ENCODE measurements at places on chromosomes 3 and 15.

DNA sequence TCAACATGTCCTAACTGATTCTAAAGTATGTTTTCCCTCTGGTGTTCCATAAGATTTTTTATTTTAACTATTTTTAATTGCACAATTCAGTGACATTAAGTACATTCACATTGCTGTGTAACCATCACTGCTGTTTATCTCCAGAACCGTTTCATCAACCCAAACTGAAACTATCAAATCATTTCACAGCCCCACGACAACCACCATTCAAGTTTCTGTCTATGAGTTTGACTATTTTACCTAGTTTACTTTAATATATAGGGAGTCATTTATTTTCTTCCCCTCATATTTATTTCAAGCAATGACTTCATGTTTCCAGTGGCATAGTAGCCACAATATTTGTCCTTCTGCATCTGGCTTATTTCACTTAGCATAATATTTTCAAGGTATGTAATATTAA, 8.4 kb downstream of the RTP1 start:
- no peak for DNase-seq

DNA sequence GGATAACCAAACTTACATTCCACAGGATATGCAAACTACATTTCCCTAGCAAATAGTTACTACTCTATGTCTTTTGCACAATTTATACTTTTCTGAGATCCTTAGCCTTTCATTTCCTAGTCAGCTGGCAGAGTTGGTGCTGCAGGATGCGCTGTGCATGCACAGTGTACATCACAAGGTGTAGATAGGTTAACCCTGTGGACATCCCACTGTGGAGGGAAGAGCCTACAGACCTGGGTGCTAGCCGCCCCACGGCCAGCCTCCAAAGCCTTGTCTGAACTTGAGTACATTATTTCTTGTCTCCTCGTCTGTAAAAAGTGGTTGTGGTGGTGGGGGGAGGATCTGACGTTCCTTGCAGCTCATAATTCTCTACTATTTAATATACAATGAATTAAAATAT, 3.5 kb downstream of the TNFSF10 start:
- peak; percentile 39 for DNase-seq

DNA sequence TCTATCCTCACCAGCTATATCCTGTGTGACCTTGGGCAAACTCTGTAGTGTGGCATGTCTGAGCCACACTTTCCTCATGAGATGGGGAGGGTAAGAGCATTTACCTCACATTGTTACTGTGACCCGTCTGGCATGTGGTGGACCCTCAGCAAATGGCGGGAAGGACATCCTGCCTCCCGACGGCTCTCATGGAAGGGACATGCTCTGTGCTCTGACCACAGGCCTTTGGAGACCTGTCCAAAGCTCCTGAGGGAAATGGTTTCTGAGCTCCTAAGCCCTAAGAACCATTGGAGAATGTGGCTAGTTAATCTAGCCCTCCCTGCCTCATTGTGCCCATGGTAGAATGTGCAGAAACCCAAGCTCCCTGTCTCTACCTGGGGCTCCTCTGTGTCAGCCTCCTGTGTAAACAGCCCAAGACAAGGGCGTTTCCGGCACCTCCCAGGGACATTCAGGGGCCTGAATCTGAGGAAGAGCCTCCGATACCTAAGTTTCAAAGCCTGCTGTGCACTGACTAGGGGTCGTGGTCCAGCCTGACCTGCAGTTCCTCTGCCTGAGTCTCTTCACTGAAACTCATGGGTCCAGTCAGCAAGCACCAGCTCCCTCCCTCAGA, 29.0 kb downstream of the XYLB start:
- DNase-seq: no peak

GRCh38 chr3:140022066-140022770, 87.2 kb downstream of the CLSTN2 start:
- no peak for DNase-seq

DNA sequence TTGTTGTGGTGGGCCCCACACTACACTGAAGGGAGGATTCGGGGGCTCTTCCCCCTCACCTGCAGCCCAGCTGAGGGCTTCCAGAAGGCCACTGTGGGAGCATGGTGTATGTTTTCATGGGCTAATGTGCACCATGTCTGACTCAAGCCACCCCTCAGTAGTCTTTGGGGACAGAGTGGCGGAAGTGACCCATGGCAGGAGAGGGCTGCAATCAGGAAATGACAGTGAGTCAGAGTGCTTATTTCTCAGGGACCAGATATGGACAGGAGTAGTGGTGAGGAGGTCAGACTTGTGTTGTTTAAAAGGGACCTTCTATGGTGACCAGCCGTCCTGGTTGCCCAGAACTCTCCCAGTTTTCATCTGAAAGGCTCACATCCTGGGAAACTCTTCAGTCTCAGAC, 32.8 kb upstream of the SLC9A9 start:
- DNase-seq: no peak

GRCh38 chr3:170712798-170713197, 126.9 kb upstream of the SLC7A14 start:
- no peak for DNase-seq

GRCh38 chr3:188283347-188283746, 129.4 kb downstream of the LPP start:
- DNase-seq: no peak

- DNase-seq: no peak
These were observed 220.5 kb downstream of the NECTIN3 start for GRCh38 chr3:111292117-111292516.

DNA sequence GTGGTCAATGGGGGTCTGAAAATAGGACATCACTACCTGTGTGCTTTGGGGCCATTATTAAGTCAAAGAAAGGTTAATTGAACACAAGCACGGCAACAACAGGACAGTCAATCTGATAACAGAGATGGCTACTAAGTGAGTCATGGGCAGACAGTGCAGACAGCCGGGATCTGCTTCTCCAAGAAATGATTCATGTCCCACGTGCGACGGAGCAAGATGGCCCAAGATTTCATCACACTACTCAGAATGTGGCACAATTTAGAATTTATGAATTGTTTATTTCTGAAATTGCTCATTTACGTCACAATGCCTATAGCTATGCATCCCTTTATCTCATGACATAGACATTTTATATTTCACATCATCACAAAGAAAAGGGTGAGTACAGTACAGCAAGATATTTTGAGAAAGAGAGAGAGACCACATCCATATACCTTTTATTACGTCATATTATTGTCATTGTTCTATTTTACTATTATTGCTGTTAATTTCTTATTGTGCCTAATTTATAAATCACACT, 770.6 kb upstream of the NR2F2 start:
- DNase-seq: peak; percentile 89

DNA sequence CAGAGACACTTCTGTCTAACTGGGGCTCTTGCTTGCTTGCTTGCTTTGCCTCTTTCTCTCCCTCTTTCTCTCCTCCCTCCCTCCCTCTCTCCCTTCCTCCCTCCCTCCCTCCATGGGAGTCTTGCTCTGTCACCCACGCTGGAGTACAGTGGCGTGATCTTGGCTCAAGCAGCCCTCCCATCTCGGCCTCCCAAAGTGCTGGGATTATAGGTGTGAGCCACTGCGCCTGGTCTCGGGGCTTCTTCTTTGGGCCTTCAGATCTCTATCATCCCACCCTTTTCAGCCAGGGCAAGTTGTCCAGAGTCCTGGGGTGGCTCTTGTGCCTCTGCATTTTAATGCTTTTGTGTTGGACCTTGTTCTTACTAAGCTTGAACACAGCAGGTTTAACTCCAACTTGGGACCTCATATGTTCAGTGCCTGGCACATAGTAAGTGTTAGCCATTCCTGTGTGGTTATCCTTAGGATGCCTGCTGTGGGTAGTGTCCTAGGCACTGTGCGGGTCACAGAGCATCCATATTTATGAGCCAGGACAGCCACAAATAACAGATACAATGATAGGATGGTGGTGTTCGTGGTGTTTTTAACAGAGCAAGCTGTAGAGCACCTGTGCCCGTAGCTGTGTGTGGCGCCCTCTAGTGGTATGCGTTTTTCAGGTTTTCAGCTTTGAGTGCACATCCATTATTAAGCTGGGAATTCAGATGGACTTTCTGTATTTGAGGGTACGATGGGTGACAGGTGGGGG, 75.1 kb downstream of the CCK start:
- peak; percentile 37 for DNase-seq

DNA sequence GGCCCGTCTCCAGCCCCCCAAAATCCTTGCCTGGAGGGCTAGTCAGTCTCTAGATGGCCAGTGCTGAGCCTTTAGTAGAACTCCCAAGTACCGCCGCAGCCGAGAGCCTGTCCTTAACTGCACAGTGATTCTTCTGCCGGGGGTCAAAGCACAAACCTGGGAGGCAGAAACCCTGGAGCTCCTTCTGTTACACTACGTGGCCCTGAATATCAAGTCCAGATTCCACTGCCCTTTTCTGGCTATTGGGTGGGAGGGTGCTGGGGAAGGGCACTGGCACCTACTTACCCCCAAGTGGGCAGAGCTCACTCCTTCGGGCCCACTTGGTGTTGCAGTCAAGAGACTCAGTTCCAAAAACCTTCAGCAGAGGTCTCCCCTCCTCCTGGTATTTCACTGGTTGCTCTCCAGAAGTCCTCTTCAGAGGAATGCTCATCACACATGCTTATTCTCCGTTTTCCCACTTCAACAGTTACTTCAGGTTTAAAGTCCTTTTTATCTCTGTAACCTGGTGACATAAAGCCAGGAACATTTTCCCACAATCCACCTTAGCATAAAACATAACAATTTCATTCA, 10.8 kb downstream of the PDHB start:
- no peak for DNase-seq

GRCh38 chr3:132433121-132433520, 15.8 kb downstream of the DNAJC13 start:
- no peak for DNase-seq

- no peak for DNase-seq
These were observed 827.7 kb downstream of the FHIT start for GRCh38 chr3:60423556-60423955.

DNA sequence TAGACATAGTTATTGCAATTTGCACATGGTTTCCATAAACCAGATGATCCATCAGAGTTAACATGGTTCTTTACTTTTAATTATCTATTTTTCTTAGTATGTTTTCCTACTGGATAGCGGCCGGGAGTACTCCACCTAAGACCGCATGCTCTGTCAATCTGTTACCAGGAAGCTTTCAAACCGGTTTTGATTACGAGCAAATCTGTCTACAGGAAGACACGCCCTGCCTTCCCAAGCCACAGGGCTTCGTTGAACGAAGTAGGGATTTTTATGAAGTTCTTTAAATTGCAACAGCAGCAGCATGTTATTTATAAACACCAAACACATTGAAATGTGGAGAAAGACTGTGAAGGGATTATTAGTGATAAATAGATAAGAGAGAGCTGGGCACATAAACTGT, 283.3 kb upstream of the ROBO2 start:
- no peak for DNase-seq

GRCh38 chr15:59335207-59335786, 37.4 kb downstream of the MYO1E start:
- DNase-seq: no peak

- DNase-seq: no peak
These were observed 183.6 kb downstream of the DCLK3 start for GRCh38 chr3:36580716-36581115.

GRCh38 chr15:99442252-99442897, 123.4 kb upstream of the MEF2A start:
- DNase-seq: peak; percentile 54

- DNase-seq: no peak
These were observed 202.7 kb downstream of the LRRN1 start for GRCh38 chr3:4001976-4002375.

GRCh38 chr3:138367911-138368310, 19.5 kb downstream of the MRAS start:
- DNase-seq: no peak

DNA sequence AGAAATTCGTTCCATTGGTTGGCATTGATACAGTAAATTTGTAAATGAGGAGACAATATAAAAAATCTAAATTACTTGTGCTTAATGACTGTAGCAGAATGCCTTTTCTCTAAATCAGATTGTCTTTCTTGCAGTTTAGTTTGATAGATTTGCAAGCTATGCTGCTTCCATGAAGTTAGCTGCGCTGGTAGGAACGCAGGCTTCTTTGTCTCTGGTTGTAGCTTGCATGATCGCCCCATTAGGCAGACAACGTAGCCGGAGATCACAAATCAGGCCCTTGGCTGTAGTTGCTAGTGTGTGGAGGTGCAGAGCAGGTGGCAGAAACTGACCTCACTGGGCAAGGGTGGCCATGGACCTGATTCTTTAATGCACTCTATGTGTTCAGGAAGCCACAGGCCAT, 6.1 kb downstream of the ZIC1 start:
- no peak for DNase-seq

- DNase-seq: no peak
These were observed 373.1 kb upstream of the TPRG1 start for GRCh38 chr3:188798556-188799145.

DNA sequence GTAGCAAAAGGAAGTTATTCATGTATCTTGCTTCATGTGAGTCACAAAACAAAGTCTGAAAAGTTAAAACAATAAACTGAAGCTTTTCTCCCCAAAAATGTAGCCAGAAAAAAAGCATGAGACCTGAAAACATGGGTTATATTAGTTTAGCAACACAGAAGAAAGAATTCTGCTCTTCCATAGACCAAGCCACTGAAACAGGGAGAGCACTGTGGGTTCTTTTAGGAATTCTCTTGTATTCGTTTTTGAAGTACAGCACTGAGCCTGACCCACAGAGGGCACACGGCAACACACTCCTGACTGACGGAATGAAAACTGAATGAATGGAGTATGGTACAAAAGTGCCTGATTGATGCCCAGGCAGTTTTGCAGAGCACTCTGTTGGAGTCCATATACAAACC, 66.6 kb downstream of the TM4SF4 start:
- DNase-seq: peak; percentile 71

DNA sequence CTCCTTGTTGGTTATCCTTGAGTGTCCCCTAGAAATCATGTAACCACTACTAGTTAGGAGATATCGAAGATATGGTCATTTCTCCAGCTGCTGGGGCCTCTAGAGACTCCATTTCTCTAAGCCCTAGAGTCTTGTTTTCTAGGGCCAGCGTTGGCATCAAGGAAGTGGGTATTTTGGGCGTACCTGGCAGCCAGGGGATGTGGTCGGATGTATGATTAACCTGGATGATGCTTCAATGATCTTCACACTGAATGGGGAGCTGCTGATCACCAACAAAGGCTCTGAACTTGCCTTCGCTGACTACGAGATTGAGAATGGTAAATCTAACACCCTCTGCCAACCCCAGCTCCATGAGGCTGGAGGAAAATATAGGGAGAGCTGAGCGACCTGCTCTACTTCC, 325.5 kb downstream of the RYR3 start:
- no peak for DNase-seq

- DNase-seq: no peak
These were observed 103.5 kb downstream of the ITPR1 start for GRCh38 chr3:4596612-4597011.

GRCh38 chr15:39127925-39128617, 452.8 kb upstream of the THBS1 start:
- DNase-seq: peak; percentile 98

GRCh38 chr3:143951351-143951971, 20.2 kb upstream of the DIPK2A start:
- no peak for DNase-seq

DNA sequence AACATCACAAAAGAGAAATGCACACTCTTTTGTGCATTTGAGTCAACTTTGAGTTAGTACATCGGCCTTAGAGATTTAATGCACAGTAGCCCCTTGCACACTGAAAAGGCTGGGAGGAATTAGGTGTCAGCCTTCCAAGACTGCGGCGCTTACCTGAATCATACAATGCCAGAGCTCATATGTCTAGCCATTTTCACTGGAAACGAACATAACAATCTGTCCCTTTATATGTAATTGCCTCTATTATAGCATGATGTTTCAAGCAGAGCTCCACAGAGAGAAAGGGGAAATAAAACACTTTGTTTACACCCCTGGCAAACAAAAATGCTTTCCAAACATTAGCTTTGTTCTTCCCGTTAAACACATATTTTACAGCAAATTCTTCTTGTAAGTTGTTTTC, 315.7 kb upstream of the SLCO3A1 start:
- DNase-seq: no peak

- no peak for DNase-seq
These were observed 90.4 kb downstream of the FOXP1 start for GRCh38 chr3:71492974-71493771.
